GM12864 (cell line): ENCODE measurements at places on chromosomes 6 and 20.

DNA sequence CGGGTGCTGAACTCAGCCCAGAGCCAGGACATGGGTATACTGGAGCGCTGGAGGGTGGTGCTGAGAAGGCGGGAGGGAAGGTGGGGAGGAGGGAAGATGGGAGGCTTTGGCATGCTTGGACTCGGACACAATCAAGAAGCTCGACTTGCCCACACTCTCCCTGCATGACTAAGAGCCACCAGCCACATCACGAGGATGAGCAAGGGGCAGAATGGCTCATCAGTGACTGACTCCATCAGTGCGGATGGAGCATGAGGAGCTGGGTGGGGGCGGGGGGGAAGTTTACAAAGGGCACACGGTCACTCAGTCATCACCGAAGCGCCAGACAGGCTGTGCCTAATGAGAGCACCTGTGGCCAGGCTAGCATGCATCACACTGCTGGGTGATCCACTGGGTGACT, 222.8 kb downstream of the KIF16B start:
- DNase-seq, result no peak

- no peak for DNase-seq
These were observed 78.1 kb downstream of the CGA start for GRCh38 chr6:87016772-87017171.

DNA sequence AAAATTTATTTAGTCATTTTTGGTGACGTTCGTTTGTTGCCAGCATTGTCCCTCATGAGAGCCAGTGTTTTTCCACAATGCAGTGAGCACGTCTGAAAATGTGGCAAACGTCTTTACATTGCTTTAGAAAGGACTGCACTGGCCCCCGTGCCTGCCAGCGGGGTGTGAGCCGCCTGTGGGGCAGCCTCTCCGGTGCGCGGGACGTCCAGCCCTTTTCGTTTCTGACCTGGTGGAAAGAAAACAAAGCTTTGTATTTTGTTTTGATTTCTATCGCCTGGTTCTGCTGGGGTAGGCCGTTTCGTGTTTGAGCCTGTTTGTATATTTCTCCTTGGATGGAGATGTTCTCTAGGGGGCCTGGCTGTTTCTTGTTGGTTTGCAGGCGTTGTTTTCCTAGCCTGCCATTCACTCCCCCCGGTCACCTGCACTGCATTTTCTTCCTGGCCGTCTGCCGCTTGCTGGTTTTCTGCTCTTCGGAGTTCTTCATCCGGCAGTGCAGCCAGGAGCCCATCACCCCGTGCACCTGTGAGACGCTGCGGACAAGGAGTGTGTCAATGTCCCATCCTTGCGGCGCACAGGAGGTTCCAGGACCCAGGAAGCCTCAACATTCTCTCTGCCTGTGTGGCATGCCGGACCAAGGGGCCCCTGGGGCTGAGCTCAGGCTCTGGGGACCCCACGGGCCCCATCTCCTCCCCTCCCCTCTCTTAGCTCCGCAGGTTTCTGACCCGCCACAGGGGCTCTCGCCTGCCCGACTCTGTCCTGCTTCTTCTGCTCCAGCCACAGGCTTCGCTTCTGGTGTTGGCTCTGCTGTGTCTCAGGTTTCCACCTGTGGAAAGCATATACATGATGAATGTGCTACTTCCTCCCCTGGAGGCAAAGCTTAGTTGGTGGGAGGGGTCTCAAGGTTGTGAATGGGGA, 100.5 kb downstream of the CDH4 start:
- DNase-seq, result no peak

- no peak for DNase-seq
These were observed 327.5 kb downstream of the SYNE1 start for GRCh38 chr6:152309648-152310047.

DNA sequence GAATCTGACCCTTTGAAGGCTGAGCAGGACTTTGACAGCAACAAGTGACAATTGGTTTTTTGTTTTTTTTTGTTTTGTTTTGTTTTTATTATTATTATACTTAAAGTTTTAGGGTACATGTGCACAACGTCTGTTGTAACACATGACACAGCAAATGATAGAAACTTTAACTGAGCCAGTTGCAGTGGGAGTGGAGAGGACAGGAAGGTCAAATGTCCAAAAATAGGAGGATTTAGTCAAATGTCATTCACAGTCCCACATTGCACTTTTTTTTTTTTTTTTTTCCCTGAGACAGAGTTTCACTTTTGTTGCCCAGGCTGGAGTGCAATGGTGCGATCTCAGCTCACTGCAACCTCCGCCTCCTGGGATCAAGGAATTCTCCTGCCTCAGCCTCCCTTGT, 223.0 kb downstream of the HIVEP2 start:
- no peak for DNase-seq

GRCh38 chr6:149363154-149363553, 36.9 kb upstream of the SUMO4 start:
- DNase-seq, result no peak

DNA sequence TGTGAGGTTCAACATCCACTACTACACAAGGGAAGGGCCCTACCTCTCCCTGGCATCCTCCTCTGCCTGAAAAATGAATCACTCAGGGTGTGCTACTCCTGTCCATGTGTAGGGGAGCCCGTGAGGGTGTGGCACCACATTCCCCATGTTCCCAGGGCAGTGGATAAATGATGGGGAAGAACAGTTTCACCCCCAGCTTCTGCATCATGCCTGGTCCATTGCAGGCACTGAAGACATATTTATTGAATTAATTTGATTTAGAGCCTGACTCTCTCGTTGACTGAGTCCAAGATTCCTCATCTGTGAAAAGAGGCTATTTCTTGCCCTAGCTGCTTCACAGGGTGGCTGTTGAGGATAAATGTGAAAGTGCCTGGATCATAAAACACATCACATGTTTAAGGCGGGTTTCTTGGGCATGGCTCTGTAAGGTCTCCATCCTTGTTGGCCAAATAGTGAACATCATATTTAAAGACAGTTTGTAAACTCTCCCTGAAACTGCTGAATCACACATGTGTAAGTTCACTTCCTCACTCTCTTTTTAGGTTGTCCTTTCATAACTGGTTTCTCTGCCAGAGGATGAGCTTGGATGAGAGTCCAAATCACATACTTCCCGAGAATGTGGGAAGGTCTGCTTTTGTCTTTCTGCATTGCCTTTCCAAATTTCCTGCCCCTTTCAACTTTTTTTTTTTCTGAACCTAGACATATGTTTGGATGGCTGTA, 79.7 kb upstream of the FYN start:
- DNase-seq, result no peak

DNA sequence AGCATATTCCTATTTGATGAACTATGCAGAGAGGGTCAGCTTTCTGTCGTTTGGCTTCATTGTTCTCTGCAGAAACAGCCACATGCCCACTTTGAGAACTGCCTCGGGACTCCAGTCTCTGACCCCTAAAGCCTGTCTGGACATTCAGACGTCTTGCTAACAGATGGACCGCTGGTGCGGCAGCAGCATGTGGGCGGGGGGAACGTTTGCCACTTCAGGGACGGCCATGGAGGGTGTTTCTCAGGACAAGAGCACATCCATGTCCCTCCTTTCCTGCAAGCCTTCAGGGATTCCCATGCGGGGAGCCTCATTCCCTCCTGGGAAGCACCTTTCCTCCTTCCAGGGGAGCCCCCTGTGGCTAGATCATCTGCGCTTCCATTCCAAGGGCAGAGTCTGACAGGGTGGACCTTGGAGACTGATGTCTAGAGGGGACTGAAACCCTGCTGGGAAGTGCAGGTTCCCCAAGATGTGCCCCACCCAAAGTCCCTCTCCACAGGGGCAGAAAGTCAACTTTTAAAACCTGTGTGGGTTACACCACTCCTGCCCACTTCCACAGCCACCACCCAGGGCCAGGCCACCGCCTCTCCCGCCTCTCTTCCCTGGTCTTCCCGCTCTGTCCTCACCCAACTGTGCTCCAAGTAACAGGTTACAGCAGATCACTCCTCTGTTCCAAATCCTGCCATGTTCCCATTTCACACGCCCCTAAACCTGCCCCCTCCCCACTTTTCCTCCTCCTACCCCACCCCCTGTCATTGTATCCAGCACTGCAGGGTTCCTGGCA, 94.8 kb upstream of the PMEPA1 start:
- DNase-seq, result no peak

- DNase-seq, result no peak
These were observed 103.5 kb upstream of the AKAP12 start for GRCh38 chr6:151136141-151136755.

GRCh38 chr6:23929201-23929600, 196.8 kb upstream of the NRSN1 start:
- no peak for DNase-seq

DNA sequence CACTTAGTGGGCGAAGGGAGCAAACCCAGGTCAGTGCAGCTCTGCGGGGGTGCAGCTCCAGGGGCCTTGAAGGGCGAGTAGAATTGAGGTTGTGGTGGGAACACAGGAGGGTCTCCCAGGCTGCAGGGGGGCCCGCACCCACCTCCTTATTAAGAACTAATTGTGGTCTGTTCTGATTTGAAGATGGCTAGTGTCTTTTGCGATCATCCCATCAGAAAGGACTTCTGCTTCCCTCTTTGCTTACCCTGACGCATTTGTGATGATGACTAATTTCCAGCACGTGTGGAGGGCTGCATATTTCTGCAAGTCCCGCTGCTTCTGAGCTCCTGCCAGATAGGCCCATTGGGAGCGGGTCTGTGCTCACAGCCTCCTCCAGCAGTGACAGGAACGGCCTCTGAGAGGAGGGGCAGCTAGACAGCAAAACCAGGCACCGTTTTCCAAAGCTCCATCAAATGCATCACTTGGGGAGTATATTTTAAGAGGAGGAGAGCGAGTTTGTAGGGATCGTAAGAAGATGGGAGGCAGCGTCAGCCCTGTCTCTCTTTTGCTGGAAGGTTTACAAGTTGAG, 268.9 kb downstream of the CDH4 start:
- no peak for DNase-seq

DNA sequence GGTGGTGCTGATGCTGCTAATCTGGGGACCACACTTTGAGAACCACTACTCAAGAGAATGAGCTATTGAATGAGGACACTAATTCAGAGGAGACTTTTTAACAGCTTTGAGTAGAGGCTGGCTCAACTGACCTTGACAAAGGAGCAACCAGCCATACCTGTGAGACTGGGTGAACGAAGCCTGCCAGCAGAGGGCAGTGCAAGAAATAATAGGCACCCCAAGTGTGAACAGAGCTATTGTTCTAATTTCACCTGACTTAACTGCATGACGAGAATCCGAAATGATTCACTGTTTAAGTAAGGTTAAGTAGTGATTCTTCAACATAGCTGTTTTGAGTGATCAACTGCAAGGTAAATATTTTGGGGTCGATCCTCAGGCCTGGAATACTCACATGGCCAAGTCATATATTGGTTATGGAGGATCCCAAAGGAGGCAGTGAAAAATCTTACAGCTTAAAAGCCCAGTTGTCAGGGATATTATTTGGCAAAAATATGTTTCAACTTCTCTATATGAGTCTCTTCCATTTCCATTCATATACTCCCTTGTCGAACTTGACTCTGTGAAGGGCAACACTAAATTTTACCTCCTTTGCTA, 550.5 kb upstream of the MARCKS start:
- peak; percentile 49 for DNase-seq

DNA sequence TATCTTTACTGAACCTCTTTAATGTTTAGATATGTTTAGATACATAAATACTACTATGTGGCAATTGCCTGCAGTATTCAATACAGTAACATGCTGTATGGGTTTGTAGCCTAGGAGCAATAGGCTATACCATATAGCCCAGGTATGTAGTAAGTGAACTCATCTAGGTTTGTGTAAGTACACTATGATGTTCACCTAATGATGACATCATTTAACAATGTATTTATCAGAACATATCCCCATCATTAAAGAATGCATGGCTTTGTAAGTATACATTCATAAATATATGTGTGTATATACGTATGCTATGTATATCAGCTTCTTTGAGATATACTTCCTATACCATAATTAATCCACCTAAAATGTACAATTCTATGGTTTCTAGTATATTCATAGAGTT, 631.2 kb upstream of the MAN1A1 start:
- DNase-seq, result no peak

- DNase-seq, result no peak
These were observed 375.4 kb upstream of the HS3ST5 start for GRCh38 chr6:114718186-114718585.

GRCh38 chr6:158408552-158409130, 96.4 kb downstream of the TULP4 start:
- no peak for DNase-seq

- DNase-seq, result no peak
These were observed 20.9 kb upstream of the TCP11 start for GRCh38 chr6:35161776-35162607.

- DNase-seq, result no peak
These were observed 609.5 kb upstream of the CDH4 start for GRCh38 chr20:60642541-60642940.

DNA sequence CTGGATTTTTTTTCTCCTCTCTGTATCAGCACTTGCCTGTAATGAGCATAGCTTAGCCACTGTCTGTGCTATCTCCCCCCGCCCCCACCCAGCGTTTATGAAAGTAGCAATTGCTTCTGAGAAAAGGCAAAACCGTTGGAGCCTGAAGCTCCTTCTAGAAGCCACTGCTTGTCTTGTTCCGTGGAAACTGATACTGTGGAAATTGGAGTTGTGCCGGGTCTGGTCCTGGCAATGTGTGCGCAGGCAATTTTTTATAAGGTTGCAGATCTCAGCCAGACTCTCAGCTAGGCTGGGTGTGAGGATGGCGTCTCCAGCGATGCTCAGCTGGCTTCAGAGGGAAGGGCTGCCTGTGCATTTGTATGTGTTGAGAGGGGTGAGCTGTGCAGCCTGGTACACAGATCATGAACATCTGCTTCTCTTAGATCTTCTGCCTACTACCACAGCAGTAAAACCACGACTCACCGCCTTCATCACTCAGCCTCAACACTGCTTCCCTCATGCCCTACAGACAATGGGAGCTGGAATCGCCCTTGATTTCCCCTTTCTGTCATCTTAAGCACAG, 72.4 kb upstream of the GTSF1L start:
- DNase-seq, result no peak

DNA sequence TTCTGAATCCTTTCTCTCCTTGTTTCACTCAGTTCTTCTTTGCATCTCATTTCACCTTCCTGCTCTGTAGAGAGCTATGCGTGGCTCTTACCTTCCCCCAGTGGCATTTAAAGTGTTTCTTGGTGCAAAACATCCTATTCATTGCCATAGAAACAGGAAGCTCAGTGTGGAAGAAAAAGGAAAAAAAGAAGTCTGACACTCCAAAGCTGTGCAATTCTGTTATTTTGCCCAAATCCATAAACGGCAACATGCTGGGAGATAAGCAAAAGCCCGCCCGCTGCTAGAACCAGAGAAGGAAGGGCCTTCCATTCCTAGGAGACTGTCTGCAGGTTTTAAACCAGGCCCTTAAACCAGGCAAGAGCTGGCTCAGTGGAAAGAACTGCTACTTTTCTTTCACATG, 247.1 kb downstream of the HIVEP2 start:
- DNase-seq, result no peak

- DNase-seq, result no peak
These were observed 29.0 kb upstream of the SRF start for GRCh38 chr6:43142101-43142500.

DNA sequence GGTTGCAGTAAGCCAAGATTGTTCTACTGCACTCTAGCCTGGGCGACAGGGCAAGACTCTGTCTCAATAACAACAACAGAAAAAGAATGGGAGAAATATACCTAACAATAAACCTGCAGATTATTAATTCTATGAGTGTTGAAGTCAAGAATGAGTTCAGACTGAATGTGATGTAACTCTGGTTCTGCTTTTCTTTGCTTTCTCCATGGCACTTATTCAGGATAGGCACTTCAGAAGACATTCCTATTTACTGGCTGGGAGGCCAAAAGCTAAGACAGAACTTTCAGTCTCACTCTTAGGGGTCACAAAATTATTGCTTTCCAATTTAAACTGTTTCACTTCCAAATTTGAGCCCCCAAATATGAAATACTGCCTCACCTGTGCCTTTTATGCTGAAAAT, 15.7 kb upstream of the PRIM2 start:
- DNase-seq, result no peak
